ENCODE measurements at places on chromosomes 13 and 19.

DNA sequence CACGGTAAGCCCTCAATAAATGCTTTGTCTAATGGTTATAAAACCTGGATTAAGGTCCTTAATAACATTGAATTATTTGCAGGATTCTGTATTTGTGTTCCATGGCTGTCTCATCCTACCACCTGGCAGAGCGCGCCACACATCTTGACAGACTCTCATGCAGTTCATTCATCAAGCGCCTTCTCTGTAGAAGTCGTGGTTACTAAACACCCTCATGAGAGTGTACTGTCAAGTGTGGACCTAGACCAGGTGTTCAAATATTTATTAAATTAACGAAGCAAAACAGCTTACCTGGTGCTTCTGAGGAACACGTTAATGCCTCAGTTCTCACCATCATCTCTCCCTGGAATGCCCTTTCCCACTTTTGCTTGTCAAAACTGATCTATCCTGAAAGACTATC lies 13.1 kb upstream of the FBXL3 start:
- no peak for DNase-seq

DNA sequence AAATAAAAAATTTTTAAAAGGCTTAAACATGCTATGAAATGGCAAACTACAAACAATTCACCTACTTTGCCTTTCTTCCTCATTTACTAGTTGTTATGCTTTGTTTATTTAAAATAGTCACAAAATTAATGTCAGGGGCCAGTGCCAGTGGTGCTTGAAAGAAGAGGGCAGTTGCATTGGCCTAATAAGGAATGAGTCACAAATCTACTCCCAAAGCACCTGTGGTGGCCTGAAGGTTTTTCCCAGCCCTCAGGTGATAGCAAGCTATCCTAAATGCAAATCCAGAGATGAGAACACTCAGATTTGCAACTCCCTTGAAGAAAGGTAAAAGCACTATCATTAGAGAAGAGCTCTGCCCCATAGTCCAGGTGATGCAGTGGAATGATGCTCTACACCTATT lies 103.6 kb downstream of the MBNL2 start:
- DNase-seq, result no peak

DNA sequence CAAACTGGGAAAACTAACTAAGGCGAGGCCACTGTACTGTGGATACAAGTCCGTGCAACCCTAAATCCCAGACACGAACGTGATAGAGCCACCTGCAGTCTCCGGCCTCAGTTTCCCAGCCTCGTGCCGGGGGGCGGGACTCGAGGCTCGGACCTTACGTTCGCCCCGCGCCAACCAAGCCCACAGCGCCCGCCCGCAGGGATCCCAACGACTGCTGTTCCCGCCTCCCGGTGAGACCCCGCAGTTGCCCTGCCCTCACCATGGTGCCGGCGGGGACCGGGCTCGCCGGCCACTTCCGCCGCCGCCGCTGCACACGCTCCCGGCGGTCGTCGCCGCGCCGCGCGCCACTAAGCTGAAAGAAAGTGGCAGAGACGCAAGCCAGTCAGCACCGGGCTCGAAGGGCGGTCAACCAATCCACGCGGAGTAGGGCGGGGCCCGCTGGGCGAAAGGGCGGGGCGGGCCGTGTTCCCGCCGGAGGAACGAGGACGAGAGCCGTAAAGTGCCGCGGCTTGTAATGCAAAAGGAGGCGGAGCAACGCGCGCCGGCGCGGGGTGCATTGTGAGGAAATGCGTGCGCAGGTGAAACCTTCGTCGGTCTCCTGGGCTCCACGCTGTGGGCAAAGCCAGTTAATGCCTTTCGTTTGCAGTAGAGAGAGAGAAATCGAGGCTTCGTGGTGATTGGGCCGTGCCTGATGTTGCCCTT lies at the start of gene LSM4:
Gene LSM4, minus strand, starts transcription at position 318 of the 702 bp plus-strand sequence. Its CDS starts 56 bp downstream, at position 262.
- DNase-seq, result peak; percentile 93

- no peak for DNase-seq
Observed at GRCh38 chr19:5243878-5244277, 96.7 kb downstream of the PTPRS start.

GRCh38 chr13:43895940-43896339 lies 16.2 kb downstream of the LACC1 start:
- no peak for DNase-seq
